ENCODE measurements at places on chromosomes 3 and 15.
A peak's percentile ranks its signal among the peaks of the same experiment; 100 is the strongest.

GRCh38 chr15:50055750-50056157 lies 63.3 kb downstream of the ATP8B4 start:
- no peak for DNase-seq

DNA sequence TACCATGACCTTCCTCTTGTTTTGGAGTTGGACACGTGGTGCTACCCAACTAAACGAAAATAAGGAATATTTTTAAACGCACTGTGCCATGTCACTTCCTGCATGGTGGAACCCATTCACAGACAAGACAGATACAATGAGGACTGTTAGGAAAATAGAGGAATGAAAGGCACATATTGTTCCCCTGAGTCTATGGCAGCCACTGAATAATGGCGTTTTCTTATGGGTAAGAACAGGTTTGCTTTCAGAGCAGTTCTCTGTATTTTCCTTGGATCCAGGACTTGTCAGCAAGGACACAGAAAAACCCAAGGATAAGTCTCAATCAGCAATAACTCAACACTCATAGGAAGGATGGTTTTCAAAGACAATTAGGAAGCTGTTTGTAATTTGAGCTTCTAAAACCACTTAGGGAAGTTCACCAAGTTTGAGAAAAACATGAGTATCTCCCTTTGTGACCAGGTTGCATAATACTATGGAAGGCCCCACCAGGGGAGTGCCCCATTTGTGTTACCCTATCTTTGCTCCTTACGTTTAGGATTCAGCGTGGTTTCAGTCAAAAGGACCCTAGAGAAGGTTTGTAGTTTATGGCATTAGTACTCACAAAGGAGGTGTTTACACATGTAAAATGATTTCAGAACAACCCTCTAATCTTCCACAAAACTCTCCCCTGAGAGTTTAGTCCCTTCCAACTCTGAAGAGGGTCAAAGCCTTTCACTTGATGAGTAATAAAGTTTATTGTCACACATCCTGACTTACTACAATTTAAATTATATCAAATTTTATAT lies 487.2 kb upstream of the ATP11B start:
- DNase-seq, result no peak

DNA sequence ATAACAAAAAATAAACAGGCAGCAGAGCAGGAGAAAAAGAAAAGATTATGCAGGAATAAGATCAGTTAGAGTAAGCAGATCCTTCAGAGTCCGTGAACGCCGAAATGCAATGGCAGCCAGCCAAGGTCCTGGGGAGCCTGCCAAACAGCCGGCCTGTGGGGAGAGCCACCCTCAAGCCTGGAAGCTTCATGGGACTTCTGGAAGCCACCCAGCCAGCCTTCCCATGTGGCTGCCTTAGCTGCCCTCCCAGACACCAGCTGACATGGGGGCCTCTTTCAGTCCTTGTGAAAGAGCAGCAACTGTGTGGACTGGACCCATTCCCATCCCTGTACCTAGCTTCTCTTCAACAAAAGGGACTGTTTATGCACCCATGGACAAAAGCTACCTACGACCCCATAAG lies 64.9 kb upstream of the RAD18 start:
- DNase-seq, result peak; percentile 41

DNA sequence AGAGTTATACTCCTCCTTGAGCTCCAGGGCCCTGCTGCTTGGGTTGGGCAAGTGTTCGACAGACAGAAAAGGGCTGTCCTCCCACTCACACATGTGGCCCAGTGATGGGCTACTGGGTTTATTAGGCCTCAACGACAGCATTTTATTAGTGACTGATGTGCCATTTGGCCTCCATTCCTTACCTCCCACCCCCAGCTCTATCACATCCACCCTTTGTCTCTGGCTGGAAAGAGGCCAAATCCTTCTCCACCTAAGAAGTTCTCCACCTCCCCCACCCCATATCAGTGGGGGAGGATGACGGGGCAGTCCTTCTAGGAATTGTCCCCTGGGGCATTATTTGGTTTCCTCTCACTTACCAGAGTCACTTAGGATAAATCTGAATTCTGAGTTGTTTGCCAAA lies 57.1 kb upstream of the WNT5A start:
- DNase-seq, result no peak

DNA sequence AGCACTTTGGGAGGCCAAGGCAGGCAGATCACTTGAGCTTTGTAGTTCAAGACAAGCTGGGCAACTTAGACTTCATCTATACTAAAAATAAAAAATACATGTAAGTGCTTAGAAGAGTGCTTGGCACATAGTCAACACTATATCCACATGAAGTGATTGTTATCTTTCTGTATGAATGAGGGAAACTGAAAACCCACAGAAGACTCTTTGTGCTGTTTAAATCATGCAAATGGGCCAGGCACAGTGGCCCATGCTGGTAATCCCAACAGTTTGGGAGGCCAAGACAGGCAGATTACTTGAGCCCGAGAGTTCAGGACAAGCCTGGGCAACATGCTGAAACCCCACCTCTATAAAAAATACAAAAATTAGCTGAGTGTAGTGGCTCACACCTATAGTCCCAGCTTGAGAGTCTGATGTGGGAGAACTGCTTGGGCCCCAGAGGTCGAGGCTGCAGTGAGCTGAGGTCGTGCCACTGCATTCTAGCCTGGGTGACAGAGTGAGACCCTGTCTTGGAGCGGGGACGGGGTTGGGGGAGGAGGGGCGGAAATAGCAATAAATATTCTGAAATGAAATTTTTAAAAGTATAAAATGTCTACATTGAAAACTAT lies 129.7 kb downstream of the NR2E3 start:
- DNase-seq, result no peak

DNA sequence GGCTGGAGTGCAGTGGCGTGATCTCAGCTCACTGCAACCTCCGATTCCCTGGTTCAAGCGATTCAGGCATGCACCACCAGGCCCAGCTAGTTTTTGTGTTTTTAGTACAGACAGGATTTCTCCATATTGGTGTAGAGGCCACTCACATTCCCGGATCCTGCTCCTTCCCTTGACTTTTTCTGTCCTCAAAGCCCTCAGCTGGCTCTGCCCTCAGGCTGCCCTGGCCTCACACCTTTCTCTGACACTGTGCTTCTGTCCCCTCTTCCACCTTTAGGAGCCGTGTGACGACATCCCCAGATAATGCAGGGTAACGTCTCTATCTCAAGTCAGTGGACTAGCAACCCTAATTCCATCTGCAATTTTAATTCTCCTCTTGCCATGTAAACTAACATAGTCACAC lies 8.6 kb upstream of the CYFIP1 start:
- DNase-seq, result no peak

DNA sequence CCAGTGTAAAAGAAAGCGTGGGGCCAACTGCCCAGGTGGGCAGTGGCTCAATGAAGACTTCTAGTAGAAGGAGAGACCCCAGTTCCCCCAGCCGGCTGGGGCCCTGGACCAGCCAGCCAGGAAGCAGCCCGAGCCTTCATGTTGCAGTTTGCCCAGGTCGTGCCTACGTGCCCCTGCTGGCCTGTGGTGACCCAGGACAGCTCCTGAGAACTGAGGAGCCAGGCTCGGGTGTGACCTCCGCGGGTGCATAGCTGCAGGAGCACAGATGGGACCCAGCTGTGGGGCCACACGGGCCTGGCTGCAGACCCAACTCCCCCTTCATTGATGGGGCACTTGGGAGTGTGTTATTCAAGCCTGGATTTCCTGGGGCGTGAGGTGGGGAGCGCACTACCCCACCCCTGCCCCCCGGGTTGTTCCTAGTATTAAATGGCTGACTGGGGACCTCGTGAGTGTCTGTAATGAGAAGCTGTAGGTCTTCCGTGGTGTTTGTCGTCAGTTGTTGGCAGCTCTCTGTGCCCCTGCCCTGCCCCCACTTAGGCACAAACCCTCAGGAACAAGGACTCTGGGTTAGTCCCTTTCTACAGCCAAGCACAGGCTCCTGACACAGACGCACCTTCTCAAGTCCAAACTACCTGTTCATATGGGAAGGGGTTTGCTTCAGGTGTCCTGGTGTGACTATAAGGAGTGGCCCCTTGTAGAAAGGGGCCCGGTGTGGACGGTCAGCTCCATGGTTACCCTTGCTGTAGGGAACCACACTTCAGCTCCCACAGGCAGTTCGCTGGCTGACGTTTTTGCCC lies 39.1 kb downstream of the IDH2 start:
- no peak for DNase-seq

DNA sequence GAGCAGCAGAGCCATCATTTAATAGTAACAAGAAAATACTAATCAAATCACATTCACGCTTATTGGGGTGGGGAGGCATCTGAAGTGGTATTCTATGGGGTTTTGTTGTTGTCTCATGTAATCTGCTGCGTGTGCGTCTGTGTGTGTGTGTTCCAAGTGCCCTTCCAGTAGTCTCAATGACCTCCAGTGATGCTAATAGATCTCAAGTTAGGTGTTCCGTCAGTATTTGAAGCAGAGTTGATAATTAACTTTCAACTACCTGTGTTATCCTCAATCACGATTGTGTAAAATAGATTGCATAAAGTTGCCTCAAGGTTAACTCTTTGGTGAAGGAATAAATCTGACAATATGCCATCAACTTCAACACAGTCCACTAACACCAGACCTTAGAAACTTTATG lies 375.0 kb downstream of the MECOM start:
- DNase-seq, result no peak

- no peak for DNase-seq
Observed at GRCh38 chr3:156142702-156143101, 22.3 kb downstream of the KCNAB1 start.

DNA sequence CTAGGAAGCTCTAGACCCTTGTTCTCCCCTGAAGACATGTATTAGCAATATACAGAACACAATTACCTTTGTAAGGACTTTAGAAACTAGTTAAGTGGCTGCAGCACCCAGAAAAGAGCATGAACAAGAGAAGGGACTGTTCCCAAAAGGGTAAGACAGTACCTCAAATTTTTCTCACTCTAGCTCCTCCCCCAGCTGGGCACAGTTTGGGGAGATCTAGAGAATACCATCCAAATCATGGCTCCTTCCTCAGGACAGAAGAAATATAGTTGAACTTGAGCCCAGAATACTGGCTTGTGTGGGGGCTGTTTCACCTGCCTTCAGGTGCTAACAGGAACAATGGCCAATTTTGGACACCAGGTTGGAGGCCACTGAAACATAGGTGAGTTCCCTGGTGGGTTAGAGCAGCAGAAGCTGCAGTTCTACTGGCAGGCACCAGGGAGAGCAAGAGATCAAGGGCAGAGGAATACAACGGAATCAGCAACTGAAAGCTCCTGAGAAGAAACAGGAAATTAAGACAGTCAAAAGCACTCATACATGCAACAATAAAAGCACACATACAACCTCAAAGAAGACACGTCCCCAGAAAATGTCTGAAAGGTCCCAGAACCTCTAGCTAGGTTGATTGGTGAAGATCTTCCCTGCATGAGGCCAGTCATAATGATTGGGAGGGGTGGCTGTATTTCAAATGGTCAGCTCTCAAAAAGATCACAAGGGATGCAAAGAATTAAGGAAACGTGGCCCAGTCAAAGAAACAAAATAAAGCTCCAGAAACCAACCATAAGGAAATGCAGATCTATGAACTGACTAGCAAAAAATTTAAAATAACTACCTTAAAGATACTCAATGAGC lies 104.9 kb upstream of the ASB14 start:
- peak; percentile 8 for DNase-seq

- DNase-seq, result no peak
Observed at GRCh38 chr3:5023777-5024346, 44.6 kb downstream of the BHLHE40 start.

All from GM04503 (cell line).